ENCODE measurements at places on chromosomes 12 and 14.
A peak's percentile ranks its signal among the peaks of the same experiment; 100 is the strongest.

DNA sequence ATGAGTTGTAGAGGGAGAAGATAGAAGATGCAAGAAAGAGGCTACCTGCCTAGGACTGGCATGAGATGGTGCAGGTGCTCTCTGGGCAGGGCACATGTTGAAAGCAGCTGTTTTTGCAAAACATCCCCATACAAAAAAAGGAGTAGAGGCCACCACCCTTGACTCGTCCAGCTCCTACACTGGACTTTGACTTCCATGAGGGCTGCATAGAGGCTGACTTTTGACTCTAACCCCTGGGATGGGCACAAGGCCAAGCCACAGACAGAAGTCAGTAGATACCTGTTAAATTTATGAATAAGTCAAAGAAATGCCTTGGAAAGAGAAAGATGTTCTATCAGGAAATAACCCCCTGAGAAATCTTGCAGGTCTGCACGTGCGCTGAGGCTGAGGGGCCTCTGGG is 1139.1 kb upstream of the TMEM132C start:
- no peak for DNase-seq

GRCh38 chr14:64812412-64812811 is 67.3 kb downstream of the SPTB start:
- no peak for DNase-seq

DNA sequence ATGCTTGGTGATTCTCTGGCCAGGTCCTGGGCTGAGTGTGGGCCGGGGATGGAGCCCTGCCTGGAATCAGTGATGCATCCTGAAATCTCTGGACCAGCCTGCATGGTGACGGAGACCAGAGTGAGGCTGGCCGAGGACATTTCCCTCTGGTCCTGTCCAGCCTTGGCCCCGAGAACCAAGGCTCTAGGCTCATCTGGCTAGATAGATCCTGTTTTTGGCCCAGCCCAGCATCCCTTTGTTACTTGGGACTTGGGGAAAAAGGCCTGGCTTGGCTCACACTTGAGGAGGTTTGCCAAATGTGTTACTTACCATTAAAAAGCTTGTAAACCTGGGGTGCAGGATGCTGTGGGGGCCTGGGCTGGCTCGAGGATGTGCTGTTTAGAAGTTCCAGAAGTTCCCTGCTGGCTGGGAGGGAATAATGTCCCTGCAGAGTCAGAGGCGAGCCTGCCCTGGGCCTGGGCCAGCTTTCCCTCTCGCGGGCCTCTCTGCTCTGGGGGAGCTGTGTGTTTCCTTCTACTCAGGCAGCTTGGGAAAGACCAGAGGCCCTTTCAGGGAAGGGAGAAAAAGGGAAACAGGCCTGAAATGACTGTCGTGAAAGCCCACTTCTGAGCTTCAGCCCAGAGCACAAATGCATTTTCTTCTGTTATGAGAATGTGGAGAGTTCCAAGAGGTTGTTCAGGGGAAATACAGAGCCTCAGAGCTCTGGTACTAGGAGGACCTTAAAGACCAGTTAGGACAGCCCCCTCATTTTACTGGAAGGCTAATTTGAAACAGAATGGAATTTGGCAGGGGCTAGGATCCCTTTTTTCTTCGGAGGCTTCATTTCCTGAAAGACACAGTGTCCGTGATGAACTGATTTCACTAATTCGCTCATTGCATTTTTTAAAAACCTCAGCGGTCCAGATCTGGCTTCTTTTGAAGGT is 47.2 kb upstream of the CTDSP2 start:
- DNase-seq: peak; percentile 78

GRCh38 chr12:116150001-116150400 is 127.5 kb downstream of the MED13L start:
- no peak for DNase-seq

- no peak for DNase-seq
These were observed 35.4 kb downstream of the SPTB start for GRCh38 chr14:64844272-64844671.

DNA sequence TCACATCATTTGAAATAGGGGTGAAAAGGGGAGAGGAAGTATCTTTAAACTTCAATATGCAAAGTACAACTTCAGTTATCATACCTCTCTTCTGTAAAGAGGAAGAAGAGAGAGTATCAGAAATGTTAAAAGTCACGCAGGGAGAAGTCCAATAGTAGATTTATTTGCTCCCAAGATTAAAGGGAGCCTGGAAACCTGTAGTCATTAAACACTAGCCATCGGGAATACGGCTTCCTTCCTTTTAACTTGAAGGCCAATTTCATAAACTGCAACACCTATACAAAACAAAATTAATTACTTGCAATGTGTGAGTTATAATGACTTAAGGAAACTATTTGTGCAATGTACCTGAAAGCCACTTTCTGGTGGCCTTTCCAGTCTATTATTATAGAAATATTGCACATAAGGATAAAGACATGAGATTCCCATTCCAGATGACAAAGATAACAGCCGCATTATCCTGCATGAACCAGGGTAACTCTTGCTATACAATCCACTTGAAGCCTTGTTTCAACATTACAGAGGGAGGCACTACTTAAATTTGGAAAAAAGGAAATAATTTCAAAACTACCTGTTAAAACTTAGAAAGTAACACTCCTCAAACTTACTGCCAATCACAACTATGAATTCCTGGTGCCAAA is 4.6 kb downstream of the BTG1 start:
- no peak for DNase-seq

GRCh38 chr12:80939231-80939950 is 1.7 kb upstream of the LIN7A start:
- no peak for DNase-seq

GRCh38 chr12:96241846-96242256 is 47.7 kb downstream of the ELK3 start:
- no peak for DNase-seq

DNA sequence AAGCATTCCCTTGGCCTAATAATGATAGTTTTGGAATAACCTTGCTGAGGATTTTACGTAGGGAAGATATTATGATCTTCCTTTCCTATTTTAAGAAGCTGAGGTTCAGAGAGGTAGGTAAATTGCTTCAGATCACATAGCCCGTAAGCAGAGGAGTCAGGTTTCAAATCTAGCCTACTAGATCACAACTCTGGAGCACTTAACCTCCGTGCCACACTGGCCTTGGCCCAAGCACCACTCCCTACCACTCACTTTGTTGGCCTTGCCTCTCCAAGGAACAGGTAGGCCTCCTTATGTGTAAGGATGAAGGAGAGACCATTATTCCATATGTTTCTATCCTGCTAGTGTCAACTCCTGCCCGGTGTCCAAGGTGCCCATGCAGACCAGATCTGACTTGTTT is 12.4 kb upstream of the ACOT1 start:
- no peak for DNase-seq

GRCh38 chr12:132329036-132329719 is at the start of gene GALNT9:
Gene GALNT9 (minus strand): TSS chr12:132329589. CDS start chr12:132329203, 386 bp downstream.
- DNase-seq: no peak

- DNase-seq: no peak
These were observed 156.8 kb upstream of the HIF1A start for GRCh38 chr14:61538464-61539022.
